ENCODE measurements at places on chromosomes 3 and 15.

DNA sequence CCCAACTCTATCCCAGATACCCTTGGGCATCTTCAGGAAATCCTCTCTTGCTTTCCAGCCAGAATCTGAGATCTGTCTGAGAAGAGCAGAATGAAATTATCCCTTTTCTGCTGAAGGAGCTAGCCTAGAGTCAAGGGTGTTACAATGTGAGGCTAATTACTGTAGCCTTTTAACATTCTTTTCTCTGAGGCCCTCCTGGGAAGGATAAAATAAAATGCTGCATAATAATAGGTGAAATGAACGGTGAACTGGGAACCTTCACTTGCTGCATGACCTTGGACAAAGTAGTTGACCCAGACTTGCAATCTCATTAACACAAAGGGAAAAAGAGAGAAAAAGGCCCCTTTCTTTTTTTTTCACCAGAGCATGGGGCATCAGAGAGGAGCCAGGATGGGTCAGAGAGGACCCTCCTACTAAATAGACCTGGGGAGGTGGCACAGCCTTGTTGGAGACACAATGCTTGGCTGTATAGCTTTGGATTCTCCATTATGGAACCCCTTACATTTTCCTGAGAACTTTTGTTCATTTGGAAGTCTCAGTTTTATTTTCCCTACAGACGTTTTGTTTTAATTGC is 137.0 kb upstream of the LIPC start:
- no peak for DNase-seq

DNA sequence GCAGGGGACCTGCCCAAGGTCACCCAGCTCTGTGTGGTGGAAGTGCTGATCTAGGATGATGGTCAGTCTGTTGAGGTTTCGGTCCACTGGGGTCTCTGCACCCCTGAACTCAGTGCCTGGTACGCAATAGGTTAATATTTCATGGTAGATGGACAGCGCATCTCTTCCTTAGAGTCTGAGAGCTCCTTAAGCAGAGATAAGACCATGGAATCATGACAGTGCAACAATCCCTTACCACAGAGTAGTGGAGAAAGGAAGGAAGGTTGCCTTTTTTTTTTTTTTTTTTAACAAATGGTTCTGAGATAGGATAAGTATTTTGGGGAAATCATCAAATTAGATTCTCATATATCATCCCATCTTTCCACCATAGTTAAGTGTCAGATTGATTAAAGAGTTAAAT is 79.8 kb upstream of the SLC6A1 start:
- DNase-seq: no peak

- no peak for DNase-seq
These were observed 124.8 kb upstream of the NECTIN3 start for GRCh38 chr3:110946810-110947209.

GRCh38 chr3:97340940-97341339 is 423.6 kb upstream of the ARL6 start:
- no peak for DNase-seq

DNA sequence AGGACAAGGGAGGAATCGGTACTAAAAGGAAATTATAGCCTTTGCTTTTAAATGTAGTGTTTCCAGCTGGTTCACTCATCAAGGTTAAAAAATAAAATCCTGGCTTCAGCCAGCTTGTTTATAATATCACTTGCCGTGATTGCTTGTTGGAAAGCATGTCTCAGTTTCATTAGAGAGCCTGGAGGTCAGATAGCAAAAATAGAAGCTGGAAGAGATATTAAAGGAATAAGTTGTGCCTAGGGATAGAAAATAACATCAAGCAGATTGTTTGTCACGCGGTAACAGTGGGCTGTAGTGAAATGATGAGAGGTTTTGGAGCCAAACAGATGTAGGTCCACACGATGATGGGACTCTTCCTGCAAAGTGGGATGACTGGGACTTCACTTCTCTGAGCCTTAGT is 17.7 kb upstream of the SLMAP start:
- DNase-seq: no peak

DNA sequence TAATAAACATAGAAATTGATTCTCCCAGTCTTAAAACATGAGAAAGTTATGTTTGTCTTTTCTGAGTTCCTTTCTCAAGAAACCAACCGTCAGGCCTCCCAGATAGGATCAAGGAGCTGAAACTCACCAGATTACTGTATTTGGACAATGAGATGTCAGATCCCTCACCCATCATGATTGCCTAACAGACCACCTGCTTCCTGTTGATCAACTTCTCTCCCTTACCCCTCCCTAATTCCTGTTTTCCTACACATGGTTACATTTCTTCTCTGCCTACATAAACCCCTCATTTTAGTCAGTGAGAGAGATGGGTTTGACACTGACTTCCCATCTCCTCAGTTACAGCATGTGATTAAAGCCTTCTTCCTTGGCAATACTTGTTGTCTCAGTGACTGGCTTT is 917.5 kb downstream of the FHIT start:
- no peak for DNase-seq

- no peak for DNase-seq
These were observed 59.2 kb downstream of the RSRC1 start for GRCh38 chr3:158169091-158169491.

DNA sequence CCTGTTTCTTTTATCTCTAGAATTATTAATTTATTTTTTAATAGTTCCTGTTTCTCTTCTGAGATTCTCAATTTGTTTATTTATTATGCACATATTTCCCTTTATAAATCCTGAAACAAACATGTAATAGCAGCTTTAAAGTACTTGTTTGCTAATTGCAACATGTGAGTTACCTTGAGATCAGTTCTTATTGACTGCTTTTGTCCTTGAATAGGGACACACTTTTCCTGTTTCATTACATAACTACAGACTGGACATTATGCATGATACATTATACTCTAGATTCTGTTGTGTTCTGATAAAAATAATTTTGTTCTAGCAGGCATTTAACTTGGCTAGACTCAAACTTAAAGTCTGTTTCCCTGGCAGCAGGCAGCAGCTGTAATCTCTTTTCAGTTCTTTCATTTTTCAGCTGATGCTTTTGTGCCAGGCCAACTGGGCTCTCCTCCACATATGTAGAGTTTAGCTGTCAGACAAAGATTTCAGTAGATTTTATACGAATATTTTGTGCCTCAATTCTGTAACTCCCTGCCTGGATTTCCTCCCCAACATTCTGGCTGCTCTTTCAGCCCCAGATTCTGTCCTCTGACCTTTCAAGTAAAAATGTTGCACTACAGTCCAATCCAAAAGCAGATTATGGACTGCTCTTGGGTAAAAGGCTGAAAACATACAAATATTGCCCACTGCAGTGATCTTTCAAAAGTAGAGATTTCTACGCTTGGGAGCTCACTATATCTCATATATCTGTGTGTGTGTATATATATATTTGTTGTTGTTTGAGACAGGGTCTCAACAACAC is 41.9 kb downstream of the PCOLCE2 start:
- no peak for DNase-seq

- DNase-seq: no peak
These were observed 12.1 kb downstream of the PRR23E start for GRCh38 chr3:127204841-127205582.

GRCh38 chr3:149203758-149204157 is 17.9 kb downstream of the CP start:
- DNase-seq: no peak

DNA sequence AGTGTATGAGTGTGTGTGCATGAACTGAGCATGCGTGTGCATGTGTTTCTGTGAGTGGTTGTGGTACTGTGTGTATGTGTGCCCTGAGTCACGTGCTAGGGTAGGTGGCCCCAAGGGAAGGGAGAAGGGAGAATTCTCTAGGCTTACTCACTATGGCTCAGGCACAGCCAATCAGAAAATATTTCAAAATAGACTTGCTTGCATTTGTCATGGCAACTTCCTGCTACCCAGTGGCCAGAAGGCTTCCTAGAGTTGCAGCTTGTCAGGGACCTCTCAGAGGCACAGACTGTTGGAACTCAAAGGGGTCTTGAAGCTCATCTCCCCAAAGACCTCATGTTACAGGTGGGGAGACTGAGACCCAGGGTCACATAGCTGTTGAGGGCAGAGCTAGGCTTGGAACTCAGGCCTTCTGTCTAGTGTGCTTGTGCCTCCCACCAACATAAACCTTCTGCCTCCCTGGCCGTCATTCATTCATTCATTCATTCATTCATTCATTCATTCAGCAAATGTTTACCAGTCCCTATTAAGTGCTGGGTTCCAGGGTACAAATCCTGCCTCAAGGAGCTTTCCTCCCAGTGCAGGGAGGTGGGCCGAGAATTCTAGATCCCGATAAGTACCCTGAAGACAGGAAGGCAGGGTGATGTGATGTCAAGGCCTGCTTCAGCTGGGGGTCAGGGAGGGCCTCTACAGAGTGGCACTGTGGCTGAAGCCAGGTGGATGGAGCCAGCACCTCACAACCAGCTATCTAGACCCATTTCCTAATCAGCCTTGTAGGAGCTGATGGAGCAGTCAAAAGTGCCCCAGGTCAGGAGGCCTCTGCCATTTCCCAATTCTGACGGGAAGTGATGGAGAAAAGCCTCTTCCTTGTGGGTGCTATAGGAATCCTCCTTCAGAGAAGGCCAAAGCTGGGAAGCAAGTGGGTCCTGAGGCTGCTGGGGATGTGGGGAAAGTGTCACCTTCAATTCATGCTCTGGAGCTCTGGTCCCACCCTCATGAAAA is 10.9 kb upstream of the RFT1 start:
- DNase-seq: no peak

DNA sequence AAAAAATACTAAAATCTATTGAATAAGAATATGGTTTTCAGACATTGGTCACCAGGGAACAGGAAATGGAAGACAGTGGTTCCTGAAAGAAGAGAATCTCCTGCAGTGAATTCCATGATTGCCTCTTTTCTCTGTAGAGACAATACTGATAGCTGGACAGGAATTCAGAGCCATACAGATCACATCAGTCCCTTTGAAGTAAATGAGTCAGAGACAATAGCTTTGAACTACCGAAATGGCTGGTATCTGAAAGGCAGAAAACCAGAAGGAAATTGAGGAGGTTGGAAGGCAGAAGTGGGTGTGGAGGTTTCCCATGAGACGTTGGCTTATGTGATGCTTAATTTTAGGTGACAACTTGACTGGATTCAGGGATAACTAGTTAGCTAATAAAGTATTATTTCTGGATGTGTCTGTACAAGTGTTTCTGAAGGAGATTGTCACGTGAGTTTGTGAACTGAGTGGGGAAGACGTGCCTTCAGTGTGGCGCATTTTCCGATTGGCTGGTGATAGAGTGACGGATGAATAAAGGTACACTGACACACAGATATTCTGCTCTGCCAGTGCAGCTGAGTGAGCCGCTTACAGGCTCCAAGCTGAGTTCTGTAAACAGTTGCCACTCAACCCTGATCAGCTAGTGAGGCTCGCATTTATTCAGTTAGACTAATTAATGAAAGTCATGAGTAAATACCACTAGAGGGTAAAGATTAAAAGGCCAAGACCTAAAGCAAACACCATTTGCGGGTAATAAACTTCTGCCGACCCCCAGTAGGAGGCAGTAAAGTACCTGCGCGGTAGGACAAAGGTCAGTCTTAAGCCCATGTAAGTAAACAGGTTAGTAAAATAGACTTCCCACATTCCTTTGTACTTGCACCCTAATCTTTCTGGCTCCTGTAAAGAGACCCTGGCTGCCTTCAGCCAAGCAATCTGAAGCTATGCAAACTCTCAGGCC is 1298.6 kb downstream of the SI start:
- no peak for DNase-seq

DNA sequence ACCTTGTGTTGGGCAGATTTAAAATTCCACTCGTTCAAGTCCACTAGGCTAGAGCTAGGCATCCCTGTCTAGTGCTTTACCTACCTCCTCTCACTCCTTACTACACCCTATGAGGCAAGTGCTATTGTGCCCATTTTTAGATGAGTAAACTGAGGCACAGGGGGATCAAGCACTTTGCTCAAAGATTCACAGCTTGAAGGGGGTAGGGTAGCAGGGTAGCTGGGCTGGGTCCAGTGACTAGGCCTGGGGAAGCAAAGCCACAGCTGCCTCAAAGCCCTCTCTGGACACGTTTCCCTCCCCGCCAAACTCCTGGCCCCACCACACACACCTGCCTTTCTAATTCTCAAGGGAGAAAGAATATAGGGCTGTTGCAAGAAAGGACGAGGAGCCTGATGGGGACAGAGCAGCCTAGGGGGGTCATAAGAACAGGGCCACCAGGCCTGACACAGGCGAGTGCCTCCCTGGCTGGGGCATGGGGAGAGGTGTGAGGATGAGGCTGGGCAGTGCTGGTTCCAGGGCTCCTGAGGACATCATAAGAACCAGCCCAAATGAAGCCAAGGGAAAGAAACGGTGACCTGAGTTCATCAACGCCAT is 34.8 kb upstream of the SFMBT1 start:
- no peak for DNase-seq

GRCh38 chr3:81816473-81817250 is 55.2 kb upstream of the GBE1 start:
- no peak for DNase-seq
